ENCODE measurements at places on chromosomes 5 and 9.

GRCh38 chr5:127599320-127599719 is 49.6 kb upstream of the CTXN3 start:
- no peak for DNase-seq

GRCh38 chr5:174837919-174838902 is 113.8 kb downstream of the MSX2 start:
- peak; percentile 92 for DNase-seq

- DNase-seq = no peak
Measured at GRCh38 chr9:24035816-24036215, 209.8 kb upstream of the ELAVL2 start.

GRCh38 chr9:70761139-70761670 is 346.7 kb upstream of the KLF9 start:
- DNase-seq = no peak

DNA sequence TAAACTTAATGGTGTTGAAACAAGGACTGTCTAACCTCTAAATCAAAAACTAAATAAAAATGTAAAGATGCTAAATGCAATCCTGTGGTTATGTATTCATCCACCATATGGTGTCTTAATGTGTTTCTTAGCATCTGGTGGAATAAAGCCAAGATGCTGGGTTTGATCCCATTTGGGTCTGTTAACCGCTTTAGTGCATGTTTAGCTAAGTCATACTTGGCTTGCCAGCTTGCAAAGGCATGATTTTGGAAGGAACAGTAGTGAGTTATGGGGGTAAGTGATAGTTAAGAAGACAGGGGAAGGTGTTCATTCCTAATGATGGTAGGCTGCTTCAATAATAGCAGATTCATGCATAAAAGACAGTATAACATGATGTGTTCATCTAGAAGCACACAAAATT is 139.0 kb upstream of the SLC27A6 start:
- DNase-seq = peak; percentile 78

DNA sequence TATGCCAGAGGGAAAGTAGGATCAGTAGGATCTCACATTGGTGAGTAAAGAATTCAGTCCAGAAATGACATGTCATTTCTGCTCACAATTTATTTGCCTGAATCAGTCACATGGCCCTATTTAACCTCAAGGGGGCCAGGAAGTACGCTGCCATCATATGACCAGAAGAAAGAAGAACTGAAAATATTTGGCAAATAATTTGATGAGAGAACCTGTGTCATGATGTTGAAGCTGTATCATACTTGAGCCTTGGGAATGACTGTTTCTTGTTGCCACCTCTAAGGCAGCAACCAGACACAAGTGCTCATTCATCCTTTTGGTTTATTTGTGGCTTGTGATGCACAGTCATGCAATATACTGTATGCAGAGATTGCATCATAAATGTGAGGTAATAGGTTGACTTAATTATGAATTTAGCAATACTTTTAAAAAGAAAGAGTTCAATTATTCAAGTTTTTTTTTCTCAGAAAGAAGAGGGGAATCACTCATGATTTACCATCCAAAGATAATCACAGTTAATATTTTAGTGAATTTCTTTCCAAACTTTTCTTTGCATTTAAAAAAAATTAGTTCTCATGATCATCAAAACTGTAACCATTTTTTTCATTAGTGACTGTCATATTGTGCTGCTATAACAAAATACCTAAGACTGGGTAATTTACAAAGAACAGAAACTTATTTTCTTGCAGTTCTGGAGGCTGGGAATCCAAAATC is 8.2 kb upstream of the ZFYVE16 start:
- DNase-seq = no peak

DNA sequence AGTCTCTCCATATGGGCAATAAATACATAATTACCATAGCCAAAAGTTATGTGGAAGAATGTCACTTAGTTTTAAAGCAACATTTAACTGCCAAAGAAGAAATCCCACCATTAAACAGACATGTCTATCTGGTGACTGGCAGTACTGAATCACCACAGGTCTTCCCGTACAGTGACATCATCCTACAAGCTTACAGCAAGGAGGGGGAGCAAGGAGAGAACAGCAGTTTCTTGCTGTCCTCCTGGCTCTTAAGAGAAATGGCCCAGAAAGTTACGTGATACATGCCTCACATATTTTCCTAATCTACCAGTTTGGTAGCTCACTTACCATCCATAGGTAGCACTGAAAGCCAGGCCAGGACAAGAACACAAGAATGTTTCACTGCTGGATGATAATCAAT is 671.0 kb downstream of the DMRTA1 start:
- peak; percentile 59 for DNase-seq

- DNase-seq = no peak
Measured at GRCh38 chr5:21649969-21650368, 1203.2 kb downstream of the CDH12 start.

DNA sequence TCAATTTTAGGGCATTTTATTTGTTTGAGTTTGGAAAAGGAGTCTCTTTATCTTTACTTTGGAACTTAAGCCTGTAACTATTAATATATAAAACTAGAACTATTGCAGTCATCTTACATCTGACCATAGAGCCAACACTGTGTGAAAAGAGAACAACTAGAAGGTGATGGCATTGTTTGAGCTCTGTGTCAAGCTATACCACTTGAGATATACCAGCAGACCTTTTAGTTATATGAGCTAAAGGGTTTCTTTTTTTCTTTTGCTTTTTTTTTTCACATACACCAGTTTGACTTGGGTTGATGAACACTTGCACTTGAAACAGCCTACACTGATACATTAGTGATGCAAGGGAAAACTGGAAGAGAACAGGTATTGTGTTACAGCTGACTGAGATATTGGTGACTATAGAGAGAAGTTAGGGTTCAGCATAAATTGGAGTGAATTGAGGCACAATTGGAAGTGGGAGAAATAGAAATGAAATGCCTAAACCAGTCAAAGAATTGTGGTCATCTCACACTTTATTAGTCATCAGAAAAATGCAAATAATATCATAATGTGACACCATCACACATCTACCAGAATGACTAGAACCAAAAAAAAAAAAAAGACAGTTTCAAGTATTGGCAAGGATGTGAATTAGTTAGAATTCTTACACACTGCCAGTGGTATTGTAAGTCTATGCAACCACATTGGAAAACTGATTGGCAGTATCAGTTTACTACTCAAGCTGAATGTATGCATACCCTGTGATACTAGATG is 60.9 kb downstream of the ADRB2 start:
- no peak for DNase-seq

DNA sequence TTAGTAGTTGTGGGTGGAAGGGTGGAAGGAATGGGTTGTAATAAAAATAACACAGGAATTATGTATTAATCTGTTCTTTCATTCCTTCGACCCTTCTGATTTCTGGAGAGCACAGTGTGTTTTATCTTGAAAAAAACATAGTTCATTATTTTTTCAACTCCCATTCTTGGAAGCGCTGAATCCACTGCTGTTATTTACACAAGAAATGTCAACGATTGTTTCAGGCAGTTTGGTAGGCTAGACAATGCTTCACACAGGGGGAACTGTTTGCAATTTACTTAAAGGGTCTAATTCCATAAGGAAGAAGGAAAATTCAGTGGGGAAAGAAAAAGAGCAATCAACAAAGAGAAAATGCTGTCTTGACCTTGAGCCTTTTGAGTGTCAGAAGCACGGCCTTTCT is 142.9 kb downstream of the TLE1 start:
- no peak for DNase-seq

GRCh38 chr9:15032860-15033259 is 122.6 kb upstream of the FREM1 start:
- DNase-seq = no peak

- DNase-seq = no peak
Measured at GRCh38 chr9:137814841-137815240, 62.7 kb upstream of the CACNA1B start.

- DNase-seq = no peak
Measured at GRCh38 chr5:131114754-131115153, 50.3 kb downstream of the HINT1 start.

DNA sequence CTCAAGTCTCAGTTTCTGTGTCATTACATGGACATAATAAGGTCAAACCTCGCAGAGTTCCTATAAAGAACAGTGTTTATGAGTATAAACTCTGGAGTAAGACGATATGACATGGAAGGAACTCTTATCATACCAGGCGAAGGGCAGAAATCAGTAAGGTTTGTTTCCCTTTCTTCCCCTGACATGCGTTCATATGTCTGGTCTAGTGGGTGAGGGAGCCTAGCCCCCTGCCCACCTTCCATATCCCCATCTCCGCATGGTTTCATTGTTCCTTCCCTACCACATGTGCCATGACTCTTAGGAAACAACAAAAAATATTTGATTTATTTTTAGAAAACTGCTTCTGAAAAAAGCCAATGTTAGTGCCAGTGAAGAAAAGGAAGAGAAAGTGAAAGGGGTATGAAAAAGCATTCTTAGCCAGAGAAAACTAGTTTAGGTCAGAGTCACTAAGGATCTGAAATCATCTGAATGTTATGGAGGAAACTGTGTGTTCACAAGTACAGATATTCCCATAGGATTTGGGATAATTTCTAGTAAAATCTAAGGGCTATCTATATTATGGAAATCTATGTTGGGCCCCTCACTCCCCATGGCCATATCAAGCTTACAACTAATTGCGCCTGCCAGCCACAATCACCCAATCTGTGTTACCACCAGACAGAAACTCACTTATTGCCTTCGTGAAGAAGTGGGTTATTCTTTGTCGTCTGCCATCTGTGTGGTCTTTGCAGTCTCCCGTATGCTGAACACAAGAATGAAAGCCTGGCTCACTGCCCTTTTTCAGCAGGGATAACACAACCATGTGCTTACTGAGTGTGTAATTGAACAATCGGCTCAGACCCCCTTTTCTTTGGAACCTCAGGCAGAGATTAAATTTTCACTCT is 19.9 kb upstream of the HMHB1 start:
- no peak for DNase-seq

GRCh38 chr5:95909738-95910137 is 51.9 kb downstream of the ELL2 start:
- no peak for DNase-seq

- no peak for DNase-seq
Measured at GRCh38 chr5:173232499-173233346, 2.3 kb downstream of the NKX2-5 start.

DNA sequence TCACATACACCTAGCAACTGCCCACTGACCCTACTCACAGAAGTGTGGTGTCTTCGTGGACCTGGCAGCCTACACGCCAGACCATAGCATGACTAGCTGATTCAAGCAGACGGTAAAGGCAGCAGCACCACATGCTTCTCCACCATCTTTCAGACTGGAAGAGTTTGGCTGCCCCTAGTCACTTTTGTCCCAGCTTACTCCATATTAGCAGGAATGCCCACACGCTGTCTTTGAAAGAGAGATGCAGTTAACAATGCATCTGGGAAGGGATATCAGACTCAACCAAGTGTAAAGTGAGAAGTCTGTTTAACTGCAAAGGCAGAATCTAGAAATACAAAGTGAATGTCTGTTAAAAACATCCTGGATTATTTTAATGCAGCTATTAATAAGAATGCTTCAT is 177.2 kb upstream of the GNA14 start:
- DNase-seq = no peak

DNA sequence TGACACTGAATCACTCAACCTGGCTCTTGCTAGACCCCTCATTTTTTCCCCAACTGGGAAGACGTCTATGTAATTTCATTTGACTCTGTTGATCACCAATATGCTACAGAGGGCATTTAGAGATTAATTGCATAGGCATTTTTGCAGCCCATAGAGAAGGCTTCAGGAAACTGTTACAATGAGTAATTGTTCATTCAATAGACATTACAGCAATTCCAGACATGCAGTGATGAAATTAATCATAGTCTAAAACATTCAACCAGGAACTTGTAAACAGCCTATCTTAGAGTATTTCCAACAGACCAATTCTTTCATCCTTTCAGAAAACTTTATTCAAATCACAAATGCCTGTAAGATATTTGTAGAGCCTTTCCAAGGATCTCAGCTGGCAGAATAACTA is 122.3 kb downstream of the MARCHF11 start:
- peak; percentile 17 for DNase-seq

GRCh38 chr5:14790220-14790619 is 81.4 kb downstream of the ANKH start:
- no peak for DNase-seq

DNA sequence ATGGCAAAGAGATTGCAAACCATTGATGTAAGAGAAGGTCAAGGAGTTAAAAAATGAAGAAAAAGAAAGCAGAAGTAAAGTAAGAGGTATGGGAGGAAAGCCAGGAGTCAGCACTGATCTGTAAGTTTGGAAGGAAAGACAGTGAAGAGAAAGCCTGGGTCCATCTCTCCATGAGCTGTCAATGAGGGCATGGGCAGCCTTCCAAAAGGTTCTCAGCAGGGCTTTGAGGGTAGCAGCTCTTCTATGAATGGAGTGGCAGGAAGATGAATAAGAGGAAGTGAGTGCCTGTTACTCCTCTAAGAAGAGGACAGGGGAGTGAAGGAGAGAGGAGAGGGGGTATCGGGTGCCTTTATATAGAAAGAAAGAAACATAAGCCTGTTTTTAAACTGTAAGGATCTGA is 97.1 kb downstream of the ADCY2 start:
- no peak for DNase-seq

- DNase-seq = no peak
Measured at GRCh38 chr9:99231711-99232110, 9.6 kb downstream of the SEC61B start.

- no peak for DNase-seq
Measured at GRCh38 chr5:589588-589987, 22.6 kb upstream of the CEP72 start.

DNA sequence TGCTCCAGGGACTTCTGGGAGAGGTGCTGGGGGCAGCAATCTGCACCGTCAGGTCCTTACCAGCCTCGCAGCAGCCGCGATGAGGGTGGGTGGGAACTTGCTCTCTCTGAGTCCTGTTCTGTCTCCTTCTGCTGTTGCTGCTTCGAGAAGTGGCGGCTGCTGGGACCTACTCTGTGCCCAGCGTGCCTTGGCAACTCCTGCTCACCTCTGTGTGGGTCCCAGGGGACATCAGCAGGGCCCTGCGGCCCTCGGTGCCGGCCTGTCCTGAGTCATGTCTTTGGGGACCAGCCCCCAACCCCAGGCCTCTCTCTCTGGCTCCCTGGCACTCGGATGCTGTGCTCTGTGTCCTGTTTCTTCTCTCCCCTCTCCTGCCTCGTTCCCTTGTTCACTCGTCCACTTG is 49.5 kb downstream of the KCNT1 start:
- DNase-seq = no peak

DNA sequence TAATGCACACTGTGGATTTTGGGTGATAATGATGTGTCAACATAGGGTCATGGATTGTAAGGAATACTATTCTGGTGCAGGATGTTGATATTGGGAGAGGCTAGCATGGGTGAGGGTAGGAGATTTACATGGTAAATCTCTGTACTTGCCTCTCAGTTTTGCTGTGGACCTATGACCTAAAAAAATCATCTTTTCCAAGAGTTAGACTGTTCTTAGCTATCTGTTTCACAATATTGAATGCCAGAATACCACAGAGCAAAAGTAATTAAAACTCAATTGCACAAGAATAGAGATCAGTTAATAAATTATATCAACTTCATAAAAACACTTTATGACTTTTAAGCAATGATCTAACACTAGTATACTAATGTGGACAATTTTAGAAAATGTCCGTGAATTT is 651.6 kb downstream of the HTR1A start:
- no peak for DNase-seq
